ENCODE measurements at places on chromosomes 7 and 10.

- no peak for DNase-seq
These were observed 298.3 kb downstream of the CNTNAP2 start for GRCh38 chr7:146414937-146415336.

GRCh38 chr7:1977876-1978441 lies 254.8 kb downstream of the MAD1L1 start:
- no peak for DNase-seq

DNA sequence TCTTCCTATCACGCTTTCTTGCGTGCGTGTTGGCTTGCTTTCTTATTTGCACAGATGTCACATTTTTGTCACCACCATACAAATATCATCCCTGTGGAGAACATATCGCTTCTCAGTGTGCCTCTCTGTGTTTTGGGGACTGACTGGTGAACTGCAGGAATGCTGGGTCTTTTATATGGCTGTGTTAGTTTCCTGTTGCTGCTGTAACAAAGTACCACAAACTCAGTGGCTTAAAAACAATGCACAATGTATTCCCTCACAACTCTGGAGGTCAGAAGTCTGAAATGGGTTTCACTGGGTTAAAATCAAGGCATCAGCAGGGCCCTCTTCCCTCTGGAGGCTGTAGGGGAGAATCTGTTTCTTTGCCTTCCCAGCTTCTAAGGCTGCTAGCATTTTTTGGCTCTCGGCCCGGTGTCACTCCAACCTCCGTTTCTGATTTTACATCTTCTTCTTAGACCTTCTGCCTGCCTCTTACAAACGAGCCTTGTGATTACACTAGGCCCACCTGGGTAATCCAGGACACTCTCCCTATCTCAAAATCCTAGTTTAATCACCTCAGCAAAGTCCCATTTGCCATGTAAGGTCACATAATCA lies 82.0 kb downstream of the LRMDA start:
- DNase-seq, result no peak

- DNase-seq, result no peak
These were observed 5.1 kb downstream of the GOLGA7B start for GRCh38 chr10:97854743-97855142.

DNA sequence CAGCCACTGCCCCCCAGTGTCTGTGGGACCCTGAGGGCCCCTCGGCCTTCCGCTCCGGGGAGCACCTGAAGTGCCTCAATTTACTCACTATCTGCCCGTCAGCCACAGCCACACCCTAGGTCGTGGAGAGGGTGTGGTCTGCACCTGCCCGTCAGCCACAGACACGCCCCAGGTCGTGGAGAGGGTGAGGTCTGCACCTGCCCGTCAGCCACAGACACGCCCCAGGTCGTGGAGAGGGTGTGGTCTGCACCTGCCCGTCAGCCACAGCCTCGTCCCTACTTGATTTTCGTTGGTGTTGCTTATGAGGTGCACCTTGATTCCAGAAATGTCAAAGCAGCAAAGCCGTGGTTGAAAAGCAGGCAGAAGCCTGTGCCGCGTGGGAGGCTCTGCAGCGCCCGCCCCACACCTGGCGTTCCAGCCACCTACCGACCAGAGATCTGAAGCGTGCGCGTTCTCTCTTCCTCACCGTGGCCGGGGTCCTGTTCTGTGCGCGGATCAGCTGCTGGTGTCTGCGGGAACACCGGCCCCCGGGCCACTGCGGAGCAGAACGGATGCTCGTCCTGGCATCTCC lies 101.6 kb downstream of the DYNC2I1 start:
- peak; percentile 54 for DNase-seq

DNA sequence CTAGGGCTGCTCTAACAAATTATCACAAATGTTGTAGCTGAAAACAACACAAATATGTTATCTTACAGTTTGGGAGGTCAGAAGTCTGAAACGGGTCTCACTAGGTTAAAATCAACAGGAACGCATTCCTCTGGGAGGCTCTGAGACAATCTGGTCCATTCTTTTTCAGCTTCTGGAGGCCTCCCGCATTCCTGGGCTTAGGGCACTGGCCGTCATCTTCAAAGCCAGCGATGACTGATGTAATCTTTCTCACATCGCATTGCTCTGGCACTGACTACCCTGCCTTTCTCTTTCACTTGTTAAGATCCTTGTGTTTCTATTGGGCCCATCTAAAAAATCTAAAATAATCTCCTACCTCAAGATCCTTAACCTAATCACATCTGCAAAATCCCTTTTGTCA lies 1071.5 kb upstream of the C7orf33 start:
- no peak for DNase-seq

DNA sequence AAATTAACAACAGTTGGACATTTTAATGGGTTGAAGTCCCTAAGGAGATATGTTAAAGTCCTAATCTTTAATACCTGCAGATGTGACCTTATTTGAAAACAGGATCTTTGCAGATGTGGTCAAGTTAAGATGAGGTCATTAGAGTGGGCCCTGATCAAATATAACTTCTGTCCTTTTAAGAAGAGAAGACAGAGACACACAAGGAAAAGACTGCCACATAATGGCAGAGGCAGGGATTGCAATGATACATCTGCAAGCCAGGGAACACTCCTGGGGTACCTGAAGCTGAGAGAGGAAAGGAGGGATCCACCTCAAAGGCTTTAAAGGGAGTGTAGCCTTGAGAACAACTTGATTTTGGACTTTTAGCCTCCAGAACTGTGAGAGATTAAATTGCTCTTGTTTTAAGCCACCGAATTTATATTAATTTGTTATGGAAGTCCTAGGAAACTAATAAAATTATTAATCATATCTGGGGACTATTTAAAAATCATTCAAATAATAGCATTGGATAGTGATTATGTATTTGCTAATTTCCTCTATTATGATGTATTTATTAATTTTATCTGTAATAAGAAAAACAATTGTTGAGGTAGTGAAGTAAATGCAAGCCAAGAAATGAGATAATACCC lies 700.0 kb upstream of the PCDH15 start:
- no peak for DNase-seq

- DNase-seq, result no peak
These were observed 39.0 kb upstream of the EMX2 start for GRCh38 chr10:117503244-117504205.

DNA sequence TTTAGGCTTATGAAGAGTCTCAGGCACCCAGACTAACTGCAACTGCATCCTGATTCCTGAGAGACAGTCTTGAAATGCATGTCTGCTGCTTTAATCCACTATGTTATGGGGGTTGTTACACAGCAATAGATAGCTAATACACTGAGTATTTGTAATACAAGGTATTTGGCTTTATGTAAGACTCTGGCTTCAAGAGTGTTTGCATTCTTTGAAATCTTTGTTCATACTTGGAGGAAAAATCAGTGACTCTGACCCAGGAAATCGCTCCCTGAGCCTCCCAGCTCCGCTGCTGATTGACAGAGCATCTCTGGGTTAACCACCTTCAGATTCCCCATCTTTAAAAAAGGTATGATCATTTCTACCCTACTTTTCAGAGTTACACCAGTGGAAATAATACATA lies 133.9 kb downstream of the MTPAP start:
- DNase-seq, result no peak

- DNase-seq, result no peak
These were observed 45.2 kb downstream of the SRRM3 start for GRCh38 chr7:76246804-76247389.

DNA sequence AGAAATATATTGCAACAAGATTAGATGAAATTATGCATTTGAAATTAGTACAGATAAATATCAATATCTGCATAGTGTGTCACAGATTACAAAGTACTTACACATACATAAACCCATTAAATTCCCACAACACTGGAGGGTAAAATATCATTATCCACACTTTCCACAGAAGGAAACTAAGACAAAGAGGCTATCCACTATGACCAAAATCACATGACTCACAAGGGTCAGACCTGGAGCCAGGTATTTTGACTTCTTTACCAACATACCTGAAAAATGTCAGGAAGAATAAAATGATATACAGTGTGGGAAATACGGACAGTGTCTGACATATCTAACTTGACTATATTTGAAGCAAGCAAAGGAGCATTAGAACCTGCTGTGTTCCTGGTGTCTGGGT lies 34.1 kb downstream of the HYCC1 start:
- DNase-seq, result no peak

- no peak for DNase-seq
These were observed 378.8 kb upstream of the SHH start for GRCh38 chr7:156191090-156191489.

GRCh38 chr7:46764100-46764936 lies 817.6 kb downstream of the TNS3 start:
- no peak for DNase-seq

GRCh38 chr7:45001138-45001694 lies 1.2 kb downstream of the CCM2 start:
- DNase-seq, result peak; percentile 74

- no peak for DNase-seq
These were observed 37.9 kb upstream of the TMEM140 start for GRCh38 chr7:135109976-135110375.

DNA sequence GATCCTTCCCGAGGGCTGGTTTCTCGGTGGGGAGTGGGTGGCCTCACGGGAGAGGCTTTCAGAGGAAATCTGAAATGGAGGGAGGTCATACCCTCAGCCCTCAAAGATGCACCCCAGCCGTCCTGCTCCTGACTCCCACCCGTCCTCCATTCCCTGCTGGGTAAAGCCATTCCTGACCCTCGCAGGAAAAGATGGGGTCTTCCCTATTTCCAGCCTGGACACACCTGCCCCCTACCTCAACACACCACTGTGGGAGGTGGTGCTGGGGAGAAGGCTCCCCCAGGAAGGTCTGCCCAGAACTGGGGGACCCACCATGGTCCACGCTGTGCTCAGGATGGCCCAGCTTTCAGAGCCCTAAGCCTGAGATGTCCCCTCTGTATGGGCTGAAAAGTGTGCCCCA lies 86.9 kb downstream of the CHST15 start:
- no peak for DNase-seq

DNA sequence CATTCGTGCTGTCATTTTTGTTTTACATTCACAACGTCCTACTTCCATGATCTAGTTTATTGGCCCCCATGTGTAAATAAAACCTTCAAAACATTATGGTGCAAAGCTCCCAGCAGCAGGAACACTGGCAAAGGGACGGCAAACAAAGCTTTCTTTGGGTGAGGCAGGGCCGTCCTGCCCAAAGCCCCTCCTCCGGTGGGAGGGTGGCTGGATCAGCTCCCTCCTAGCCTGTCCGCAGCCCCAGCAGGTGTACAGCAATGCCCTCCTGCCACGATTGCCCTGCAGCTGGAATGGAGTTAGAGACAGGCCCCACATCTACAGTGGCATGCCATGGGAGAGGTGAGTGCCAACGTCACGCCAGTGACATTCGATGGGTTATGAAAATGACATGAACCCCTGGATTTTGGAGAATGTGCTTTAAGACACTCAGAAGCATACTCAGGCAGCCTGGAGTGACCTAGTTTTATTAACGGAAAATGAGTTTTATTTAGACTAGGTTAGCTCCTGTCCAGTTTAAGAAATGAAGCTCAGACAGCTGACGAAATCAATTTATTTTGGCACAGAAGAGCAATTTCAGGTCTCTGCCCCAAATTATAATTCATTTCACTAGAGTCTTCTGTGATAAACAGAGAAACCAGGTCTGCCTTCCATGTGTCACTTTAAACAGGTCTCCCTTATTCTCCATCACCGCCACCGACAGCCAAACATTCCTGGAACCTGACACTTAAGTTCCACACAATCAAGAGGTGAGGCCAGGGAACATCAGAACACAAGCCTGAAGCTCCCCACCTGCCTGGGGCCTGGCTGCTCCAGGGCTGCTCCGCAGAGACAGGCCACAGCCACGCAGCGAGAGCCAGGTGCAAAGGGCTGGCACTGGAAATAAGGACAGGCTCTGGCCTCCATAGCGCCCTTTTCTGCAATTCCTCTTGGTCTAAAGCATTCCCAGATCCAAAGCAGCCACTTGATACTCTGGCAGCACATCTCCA lies 50.1 kb downstream of the VOPP1 start:
- no peak for DNase-seq

DNA sequence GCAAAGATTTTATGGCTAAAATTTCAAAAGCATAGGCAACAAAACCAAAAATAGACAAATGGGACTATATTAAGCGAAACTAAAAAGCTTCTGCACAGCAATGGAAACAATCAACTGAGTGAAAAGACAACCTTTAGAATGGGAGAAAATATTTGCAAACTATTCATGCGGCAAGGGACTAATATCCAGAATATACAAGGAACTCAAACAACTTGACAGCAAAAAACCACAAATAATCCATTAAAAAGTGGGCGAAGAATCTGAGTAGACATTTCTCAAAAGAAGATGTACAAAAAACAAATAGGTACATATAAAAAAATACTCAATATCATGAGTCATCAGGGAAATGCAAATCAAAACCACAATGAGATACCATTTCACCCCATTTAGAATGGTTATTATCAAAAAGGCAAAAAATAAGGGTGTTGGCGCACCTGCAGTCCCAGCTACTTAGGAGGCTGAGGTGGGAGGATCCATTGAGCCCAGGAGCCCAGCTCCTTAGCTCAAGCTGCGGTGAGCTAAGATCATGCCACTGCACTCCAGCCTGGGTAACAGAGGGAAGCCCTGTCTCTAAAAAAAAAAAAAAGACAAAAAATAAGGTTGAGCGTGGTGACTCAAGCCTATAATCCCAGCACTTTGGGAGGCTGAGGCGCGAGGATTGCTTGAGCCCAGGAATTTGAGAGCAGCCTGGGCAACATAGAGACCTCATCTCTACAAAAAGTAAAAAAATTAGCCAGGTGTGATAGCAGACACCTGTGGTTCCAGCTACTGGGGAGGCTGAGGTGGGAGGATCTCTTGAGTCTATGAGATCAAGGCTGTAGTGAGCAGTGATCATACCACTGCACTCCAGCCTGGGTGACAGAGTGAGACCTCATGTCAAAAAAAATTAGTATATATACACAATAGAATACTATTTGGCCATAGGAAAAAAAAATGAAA lies 4.2 kb upstream of the CCM2 start:
- DNase-seq, result peak; percentile 57

GRCh38 chr10:96339956-96340904 lies 18.6 kb downstream of the OPALIN start:
- DNase-seq, result peak; percentile 59

DNA sequence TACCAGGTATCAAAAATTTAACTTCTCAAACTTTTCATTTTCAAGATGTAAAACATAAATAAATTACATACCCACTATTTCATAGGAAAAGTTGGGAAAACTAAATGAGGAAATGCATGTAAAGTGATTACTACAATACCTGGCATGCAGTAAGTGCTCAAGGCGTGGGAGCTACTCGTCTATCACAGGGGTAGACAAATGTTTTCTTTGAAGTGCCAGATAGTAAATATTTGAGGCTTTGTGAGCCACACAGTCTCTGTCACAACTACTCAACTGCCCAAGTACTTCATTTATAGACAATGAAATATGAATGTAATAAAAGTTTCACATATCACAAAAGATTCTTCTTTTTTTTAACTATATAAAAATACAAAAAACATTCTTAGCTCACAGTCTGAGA lies 96.4 kb upstream of the PCGF5 start:
- DNase-seq, result no peak

DNA sequence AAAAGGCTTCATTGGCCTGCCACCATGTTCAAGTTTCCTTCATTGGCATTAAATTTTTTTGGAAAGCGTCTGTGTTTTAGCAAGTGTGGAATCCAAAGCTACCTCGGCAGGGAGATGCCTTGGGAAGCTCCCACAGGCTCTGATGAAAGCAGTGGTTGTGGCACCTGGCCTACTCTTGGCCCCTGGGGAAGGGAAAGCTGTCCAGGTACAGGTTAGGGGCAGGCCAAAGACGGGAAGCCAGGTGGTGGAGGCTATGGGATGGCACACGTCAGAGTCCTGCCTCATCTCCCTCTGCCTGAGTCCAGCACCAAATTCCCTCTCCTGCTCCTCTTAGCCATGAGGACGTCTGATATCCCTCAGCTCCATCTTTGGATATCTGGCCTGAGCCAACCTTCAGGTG lies 49.7 kb downstream of the C10orf120 start:
- DNase-seq, result no peak
